ENCODE measurements at places on chromosomes 1 and 21.
A peak's percentile ranks its signal among the peaks of the same experiment; 100 is the strongest.

- DNase-seq: no peak
These were observed 19.9 kb upstream of the SERPINC1 start for GRCh38 chr1:173937062-173937461.

GRCh38 chr1:100565533-100565932, 27.6 kb downstream of the GPR88 start:
- DNase-seq: no peak

DNA sequence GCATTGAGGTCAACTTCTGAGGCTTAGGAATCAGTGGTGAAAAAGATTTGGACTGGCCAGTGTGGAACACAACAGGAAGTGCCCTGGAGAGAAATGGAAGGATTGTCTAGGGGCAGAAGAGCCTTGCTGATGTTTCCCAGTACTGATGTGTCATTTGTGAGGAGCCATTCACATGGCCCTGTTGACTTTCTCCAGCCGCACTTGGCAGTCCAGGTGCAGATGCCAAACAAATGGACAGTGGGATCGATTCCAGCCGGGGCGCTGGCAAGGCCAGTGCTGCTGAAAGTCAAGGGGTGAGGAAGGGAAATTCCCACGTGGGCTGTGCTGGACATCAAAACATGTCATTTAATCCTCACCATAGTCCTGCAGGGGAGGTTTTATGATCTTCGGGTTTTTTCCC, 4.9 kb upstream of the TRIM63 start:
- DNase-seq: no peak

DNA sequence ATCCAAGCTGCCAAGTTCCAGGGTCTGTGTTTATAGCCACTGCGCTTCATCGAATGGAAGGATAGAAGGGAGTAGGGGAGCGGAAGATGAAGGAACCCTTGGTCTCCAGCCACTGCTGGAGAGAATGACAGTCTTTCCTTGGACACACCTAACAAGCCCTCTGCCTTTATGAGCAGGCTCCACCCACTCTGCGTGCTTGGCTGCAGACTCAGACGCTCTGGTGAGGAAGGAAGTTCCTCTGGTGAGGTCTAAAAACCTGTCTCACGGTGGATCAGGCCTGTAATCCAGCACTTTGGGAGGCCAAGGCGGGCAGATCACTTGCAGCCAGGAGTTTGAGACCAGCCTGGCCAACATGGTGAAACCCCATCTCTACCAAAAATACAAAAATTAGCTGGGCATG, 55.4 kb downstream of the MATN1 start:
- no peak for DNase-seq

GRCh38 chr1:119637710-119638109, 10.4 kb downstream of the ZNF697 start:
- no peak for DNase-seq

DNA sequence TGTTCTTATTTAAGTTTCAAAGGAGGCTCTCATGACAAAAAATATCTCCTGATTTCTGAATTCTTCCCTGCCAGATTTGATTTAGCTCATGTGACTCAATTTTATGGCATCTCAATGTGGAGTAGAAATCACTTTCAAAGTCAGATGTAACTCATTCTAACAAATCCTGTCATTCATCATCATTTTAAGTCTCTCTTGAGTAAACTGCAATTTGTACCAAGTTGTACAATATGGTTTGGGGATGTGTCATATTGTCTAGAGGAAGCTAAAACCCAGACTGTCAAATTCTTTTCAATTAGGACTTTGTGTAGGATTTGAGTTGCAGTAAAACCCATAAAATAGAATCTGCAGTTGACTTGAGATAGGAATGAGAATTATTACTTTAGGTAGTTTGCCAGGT, 2101.0 kb downstream of the NCAM2 start:
- no peak for DNase-seq

DNA sequence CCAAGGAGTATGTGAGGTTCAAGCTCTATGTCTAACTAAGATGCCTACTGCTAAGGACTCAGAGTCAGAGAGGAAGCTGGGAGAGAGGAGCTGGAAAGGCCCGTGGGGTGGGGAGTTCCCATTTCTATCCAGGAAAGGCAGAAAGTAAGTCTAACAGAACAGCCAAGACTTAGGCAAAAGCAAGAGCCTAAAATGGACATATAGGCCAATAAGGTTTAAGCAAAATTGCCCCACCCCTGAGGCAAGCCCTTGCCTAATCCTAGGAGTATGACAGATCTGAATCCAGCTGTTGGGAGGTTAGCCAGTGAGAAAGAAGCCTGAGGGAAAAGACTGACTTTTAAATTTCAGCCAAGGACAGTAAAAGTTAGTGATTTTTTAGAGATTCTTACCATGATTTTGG, 1.6 kb upstream of the KLHDC9 start:
- peak; percentile 87 for DNase-seq

GRCh38 chr1:112444269-112444668, 48.3 kb downstream of the CTTNBP2NL start:
- DNase-seq: no peak

GRCh38 chr1:63705078-63705477, 68.7 kb upstream of the ROR1 start:
- no peak for DNase-seq

DNA sequence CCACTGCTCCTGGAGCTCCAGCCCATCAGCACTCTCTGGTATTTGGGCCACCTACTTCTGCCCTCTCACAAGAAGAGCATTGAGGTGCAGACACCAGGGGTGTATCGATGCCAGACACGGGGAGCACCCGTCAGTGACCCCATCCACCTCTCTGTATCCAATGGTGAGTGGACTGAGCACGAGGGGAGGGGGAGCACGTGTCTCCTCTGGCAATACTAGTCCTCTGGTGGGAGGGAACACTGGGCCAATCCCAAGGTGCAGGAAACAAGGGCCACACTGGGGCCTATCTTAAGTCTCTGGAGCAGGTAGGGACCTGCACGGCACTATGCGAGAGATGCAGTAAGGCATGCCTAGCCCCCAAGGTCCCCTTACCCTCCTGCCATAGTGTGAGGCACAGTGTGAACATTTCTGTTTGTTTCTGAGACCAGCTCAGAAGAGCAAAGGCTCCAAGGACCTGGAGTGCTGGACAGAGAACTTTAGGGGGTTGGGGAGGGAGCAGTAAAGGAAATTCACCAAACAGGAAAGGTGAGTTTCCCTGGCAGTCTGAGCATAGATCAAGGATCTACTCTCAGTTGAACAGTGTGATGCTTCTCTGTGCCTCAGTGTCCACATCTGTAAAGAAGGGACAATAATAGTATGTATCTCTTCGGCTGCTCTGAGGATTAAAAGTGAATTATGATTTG, 2.3 kb downstream of the FCRLB start:
- DNase-seq: no peak

DNA sequence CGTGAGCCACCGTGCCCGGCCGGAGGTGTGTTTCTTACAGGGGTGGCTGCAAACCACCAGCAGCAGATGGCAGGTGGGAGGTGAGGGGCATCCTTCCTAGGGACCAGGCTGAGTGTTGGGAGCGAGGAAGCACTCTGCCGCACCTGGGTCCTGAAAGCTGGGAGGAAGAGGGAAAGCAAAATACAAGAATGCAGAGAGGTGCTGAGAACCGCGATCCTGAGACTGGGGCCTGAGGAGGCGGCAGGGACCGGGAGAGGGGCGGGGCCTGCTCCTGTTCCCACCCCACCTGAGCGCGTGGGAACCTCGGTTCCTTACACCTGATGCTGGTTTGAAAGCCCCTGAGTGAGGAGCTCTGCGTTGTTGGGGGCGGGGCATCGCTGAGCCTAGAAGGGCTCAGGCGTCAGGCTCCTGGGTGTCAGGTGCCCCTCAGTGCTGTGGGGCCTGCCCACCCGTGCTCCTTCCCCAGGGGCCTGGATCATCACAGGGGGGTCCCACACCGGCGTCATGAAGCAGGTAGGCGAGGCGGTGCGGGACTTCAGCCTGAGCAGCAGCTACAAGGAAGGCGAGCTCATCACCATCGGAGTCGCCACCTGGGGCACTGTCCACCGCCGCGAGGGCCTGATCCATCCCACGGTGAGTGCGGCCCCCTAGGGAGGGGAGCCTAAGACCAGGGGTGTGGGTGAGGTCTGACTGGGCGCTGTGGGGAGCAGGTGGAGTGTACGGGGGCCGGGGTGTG, 15.5 kb downstream of the TRPM2 start:
- no peak for DNase-seq

GRCh38 chr1:73626326-73626725, 571.6 kb downstream of the LRRIQ3 start:
- DNase-seq: no peak

GRCh38 chr1:108502624-108503023, 52.5 kb downstream of the NBPF6 start:
- no peak for DNase-seq

GRCh38 chr1:47436979-47437446, 831 bp upstream of the FOXD2 start:
- no peak for DNase-seq

- no peak for DNase-seq
These were observed 404.7 kb downstream of the LMO4 start for GRCh38 chr1:87733386-87733785.

DNA sequence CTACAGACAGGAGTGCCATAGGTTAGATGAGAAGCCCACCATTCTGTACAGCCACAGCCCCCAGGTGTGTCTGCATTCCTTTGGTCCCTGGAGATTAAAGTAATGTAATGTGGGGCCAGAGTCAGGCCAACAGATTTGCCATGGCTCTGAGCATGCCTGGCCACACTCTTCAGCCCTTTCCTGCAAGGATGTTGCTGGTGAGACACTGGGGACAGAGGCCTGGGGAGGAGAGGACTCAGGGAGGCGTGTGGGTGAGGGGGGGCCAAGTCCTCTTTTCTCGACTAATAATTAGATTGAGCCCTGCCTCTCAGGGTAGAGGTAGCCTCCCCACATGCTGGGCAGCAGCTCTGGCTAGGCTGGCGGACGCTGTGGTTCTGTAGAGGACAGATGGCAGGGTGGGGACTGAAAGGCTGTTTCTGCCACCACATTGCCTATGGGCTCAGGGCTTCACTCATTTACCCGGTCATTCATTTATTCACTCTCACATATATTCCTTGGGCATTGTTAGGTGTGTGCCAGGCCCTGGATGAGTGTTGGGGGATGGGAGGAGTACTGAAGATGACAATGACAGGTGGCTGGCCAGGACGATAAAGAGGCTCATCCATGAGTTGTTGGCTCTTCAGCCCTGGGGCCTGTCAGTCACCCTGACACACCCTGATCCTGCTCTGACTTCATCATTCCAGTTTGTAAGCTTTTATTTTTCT, 7.1 kb upstream of the PRCC start:
- DNase-seq: no peak

GRCh38 chr1:27503844-27504587, 14.0 kb upstream of the WASF2 start:
- DNase-seq: no peak

DNA sequence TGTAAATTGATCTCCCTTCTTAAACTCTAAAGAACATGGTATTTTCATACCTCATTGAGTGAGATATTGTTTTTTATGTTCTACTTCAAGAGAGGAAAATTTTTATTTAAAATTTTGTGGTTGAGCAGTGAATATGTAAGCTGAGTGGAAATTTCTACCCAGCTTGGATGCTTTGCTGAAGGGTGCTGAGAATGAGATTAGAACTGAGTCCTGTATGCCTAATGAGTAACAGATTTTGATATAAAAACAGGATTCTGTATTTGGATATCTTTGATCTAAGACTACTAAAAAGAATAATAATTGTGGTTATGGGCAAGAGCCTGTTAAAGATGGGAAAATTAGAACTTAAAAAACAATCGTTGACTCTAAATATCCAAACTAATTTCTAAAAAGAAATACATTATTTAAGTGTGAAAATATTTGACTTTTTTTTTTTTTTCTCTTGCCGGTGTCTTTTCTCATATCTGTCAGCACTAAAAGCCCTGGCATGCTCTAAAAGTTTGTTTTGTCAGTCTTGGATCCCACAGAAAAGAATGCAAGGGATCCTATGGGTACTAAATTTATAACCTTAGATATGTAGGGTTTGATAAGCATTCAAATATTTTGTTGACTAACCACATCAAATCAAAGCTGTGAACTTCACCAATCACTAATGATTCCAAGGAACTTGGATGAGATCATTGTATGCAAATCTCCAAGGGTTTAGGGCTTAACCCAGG, 652.3 kb downstream of the PTPRC start:
- no peak for DNase-seq

GRCh38 chr1:36369061-36369861, 16.5 kb downstream of the STK40 start:
- DNase-seq: peak; percentile 90

DNA sequence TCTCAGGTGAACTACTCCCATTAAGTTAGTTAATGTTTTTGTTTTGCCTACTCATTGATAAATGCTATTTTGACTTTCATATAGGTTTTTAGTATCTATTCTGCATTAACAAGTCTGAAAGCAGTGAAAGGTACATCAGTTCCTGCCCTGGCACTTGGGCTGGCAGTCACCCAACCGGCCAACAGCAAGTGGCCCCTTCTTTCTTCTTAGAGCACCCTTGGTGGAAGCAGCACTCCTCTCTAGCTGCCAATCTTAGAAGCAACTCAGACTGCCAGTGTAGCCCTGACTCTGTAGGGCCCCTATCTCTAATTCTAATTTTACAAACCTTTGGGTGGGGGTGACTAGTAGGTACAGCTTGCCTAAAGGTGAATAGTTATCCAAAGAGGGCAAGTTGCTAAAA, 155.7 kb downstream of the FGGY start:
- no peak for DNase-seq

- peak; percentile 43 for DNase-seq
These were observed 1.5 kb downstream of the RGS18 start for GRCh38 chr1:192159781-192160180.

- no peak for DNase-seq
These were observed 340.6 kb downstream of the SRGAP2C start for GRCh38 chr1:121525355-121525754.

- DNase-seq: no peak
These were observed 80.8 kb downstream of the SASS6 start for GRCh38 chr1:100051893-100052292.

DNA sequence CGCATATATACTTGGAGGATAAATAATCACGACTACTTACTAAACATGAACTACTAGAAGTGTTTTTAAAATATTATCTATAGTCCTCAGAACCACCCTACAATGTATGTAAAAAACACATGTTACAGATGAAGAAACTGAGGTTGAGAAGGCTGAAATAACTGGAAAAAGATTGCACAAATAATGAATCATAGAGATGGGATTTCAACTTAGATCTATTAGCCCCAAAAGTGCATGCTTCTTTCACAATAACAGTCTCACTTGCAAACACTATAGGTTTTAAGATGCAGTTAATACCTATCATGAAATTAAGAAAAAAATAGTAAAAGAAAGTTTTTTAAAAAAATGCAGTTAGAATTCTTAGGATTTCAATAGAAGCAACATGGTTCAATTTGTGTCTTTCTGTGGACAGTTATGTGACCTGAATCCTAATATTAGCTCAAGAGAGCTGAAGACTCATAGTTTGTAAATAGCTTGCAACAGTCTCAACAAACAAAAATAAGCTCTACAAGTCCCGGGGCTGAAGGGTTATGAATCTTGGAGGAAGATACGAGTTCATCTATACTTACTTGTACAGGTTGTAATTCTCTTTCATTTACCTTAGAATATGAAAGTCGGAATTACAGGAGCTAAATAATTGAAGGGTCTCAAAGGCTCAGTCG, 58.6 kb upstream of the NTPCR start:
- DNase-seq: no peak

DNA sequence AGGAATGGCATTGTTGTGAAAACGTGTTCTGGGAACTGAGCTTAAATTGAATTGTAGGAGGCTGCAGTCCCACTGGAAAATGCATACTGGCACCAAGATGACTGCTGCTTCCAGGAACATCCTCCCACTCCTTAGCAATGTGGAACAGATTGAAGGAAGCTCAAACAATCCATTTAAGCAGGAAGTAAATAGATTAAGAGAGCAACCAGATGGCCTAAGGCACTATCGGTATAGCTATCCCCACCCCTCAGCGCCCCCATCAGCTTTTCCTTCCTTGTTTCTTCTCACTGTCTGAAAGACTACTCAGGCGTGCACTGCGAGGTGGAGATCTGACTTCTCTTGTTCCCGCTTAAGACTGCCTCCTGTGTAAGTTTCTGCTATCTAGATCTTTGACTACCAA, 4.0 kb upstream of the IFI16 start:
- DNase-seq: no peak

All from inflammatory macrophage treated with lipopolysaccharide for 1 hour (primary cell).